Melanocyte of skin (primary cell): ENCODE measurements at places on chromosomes 1 and 21. TPM values are rescaled to one million over a fixed set of nuclear protein-coding genes. Genes with fewer than 3 reads are reported as not detected.

Gene MSH4
- 0.34 and 0.36 TPM in 2 replicates for total RNA-seq

Gene NHLH2
- not detected in 2 replicates for total RNA-seq

Gene SPRR3
- total RNA-seq = not detected in 2 replicates

Gene TBX19
- total RNA-seq = 1.00 and 2.6 TPM in 2 replicates

Gene C4BPA
- total RNA-seq = not detected in 2 replicates

Gene FCRL5
- total RNA-seq = not detected in 2 replicates

Gene VANGL2
- 3.2 and 4.7 TPM in 2 replicates for total RNA-seq

Gene BEND5
- 0.73 and 1.0 TPM in 2 replicates for total RNA-seq

Gene SLC44A3
- 3.3 and 3.7 TPM in 2 replicates for total RNA-seq

Gene ACTN2
- 0.34 and 1.5 TPM in 2 replicates for total RNA-seq

Gene HSPB7
- total RNA-seq = not detected in 2 replicates

Gene TRIM46
- 2.5 and 3.4 TPM in 2 replicates for total RNA-seq

Gene ANKRD35
- total RNA-seq = under 0.01 TPM in 2 replicates

Gene MAD2L2
- 51.8 and 55.3 TPM in 2 replicates for total RNA-seq

Gene HSD3B2
- total RNA-seq = 0.15 TPM in 1 of 2 replicates, not detected in the other

Gene DDAH1
- total RNA-seq = 2.0 and 3.4 TPM in 2 replicates

Gene VWA5B1
- not detected in 2 replicates for total RNA-seq

Gene CR1L
- total RNA-seq = under 0.01 TPM in 1 of 2 replicates, not detected in the other

Gene HTR6
- total RNA-seq = not detected in 2 replicates

Gene NCMAP
- not detected in 2 replicates for total RNA-seq

Gene C1orf87
- total RNA-seq = not detected in 2 replicates

Gene CLDN17
- not detected in 2 replicates for total RNA-seq

Gene TDRKH
- 2.2 and 2.7 TPM in 2 replicates for total RNA-seq

Gene LRRC8B
- total RNA-seq = 5.0 and 11.4 TPM in 2 replicates

Gene CASQ1
- not detected in 2 replicates for total RNA-seq

Gene CALML6
- total RNA-seq = 0.33 and 0.46 TPM in 2 replicates

Gene PTAFR
- 0.15 TPM in 1 of 2 replicates, not detected in the other for total RNA-seq

Gene KLHDC9
- under 0.01 and 0.31 TPM in 2 replicates for total RNA-seq

Gene TSPEAR
- not detected in 2 replicates for total RNA-seq
